ENCODE measurements at places on chromosomes 7 and 10.

DNA sequence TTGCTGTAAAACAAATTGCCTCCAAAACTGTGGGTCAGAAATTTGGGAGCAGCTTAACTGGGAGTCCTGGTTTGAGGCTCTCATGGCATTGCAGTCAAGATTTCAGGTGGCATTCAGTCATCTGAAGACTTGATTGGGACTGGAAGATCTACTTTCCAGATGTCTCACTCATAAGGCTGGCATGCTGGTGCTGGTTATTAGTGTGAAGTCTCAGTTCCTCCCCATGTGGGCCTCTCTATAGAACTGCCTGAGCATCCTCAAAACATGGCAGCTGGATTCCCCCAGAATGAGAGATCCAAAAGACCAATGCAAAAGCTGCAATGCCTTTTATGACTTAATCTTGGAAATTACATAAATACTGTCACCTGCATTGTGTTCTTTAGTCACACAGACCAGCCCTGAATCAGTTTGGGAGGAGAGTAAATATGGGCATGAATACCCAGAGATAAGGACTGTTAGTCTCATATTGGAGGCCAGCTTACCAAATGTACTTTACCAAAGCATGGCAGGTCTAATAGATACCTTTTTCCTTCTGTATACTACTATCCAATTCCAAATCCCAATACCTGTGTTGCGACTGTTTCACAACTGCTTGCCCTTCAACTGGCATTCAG is 6.5 kb upstream of the HERPUD2 start:
- DNase-seq, result no peak

GRCh38 chr10:101838416-101838970 is 5.1 kb downstream of the KCNIP2 start:
- DNase-seq, result no peak

- DNase-seq, result no peak
These were observed 65.6 kb upstream of the PDGFA start for GRCh38 chr7:585229-585711.

GRCh38 chr7:41592794-41593193 is 110.1 kb downstream of the INHBA start:
- no peak for DNase-seq

DNA sequence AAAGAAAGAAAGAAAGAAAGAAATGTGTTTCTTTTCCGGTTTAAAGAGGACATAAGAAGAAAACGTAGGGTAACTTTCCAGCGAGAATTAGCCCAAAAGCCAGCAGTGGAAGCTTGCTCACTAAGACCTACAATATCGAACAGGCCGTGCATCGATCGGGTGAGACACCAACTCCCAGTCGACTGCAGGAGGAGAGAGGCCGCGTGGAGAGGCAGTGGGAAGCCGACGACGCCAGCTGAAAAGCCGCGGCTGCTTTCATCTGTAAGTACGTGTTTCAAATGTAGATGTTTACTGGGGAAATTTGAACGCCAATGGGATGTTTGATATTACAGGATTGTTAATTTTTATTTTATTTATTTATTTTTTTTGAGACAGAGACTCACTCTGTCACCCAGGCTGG is 28.6 kb upstream of the GIMAP8 start:
- no peak for DNase-seq

- no peak for DNase-seq
These were observed 47.1 kb downstream of the SYPL1 start for GRCh38 chr7:106064771-106065574.

DNA sequence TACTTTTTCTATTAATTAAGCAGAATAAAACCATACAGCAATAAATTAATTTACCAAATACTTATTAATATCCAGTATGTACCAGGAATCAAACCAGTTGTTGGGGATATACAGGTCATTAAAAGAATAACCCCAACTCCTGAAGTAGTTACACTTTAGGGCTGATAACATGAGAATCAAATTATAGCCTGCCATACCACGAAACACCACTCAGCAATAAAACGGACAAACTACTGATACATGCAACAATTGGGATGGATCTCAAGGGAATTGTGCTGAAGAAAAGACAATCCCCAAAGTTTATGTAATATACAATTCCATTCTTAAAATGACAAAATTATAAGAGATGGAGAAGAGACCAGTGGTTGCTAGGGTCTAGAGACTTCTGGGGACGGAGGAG is 22.7 kb downstream of the MCMBP start:
- no peak for DNase-seq

GRCh38 chr10:80542053-80542452 is 4.4 kb downstream of the SH2D4B start:
- DNase-seq, result no peak

DNA sequence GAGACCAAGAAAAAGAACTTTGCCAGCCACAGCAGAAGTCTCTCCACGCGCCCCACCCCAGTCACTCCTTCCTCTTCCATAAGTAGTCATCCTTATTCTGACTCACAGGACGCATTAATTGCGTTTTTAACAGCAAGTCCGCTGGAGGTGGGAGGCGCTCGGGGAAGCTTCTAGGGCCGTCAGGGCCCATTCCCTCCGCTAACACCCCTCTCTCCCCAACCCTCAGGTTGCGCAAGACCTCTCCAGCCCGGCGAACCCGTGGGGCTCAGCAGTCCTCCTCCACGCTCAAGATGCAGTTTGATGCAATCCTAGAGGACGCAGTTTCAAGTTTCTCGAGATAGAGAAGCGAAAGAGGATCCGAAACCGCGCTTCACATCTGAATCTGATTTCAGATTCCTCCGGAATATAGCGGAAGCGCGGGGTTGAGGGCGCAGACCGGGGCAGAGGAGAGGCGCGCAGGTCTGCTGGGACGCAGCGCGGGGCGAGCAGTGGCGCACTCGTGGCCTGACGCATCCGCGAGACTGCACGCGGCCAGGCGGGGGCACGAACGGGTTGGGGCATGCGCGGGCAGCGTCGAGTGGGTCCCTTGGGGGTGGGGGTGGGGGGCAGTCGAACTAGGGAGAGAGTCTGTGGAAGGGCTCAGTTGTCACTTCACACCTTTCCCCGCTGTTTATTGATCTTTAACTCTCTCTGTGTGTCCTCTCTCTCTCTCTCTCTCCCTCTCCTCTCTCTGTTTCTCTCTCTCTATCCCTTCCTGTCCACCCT is 37.8 kb upstream of the PSAP start:
- DNase-seq, result peak; percentile 32

DNA sequence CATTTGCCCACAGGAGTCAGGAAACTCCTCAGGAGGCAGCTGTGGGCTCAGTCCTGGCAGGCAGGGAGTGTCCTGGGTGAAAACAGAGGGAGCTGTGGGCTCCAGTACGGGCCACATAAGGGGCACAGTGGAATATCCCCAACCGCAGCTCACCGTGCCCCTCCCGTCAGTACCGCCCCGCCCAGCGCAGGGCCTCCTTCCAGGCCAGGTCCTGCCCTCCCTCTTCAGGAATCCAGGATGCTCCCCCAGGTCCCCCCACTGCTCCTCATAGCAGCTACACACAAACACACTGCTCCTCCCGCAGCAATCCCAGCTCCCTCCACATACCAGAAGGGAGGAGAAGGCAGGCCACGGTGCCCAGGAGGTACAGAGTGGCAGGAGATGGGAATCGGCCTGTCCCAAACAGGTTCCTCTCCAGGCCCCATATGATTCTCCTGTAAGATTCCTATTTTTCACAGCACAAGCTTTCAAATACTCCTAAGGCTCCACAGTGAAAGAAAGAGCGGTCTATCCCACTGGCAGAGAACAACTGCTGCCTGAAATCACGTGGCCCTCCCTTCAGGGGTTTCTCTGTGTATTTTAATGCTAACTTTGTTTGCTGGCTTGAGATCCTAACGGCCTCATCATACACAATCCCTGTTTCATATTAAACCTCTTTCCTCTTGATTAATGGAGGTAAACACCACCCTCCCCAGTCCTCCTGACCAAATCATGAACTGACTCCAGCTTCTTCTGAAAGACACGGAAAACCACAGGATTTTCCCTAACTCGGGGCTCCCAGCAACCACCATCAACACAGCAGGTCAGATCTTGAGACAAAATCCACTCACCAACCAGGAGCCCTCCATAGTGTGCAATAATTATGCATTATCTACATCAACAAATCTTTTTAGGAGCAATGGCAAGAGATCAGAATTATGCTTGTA is 178.7 kb downstream of the TNS3 start:
- no peak for DNase-seq

DNA sequence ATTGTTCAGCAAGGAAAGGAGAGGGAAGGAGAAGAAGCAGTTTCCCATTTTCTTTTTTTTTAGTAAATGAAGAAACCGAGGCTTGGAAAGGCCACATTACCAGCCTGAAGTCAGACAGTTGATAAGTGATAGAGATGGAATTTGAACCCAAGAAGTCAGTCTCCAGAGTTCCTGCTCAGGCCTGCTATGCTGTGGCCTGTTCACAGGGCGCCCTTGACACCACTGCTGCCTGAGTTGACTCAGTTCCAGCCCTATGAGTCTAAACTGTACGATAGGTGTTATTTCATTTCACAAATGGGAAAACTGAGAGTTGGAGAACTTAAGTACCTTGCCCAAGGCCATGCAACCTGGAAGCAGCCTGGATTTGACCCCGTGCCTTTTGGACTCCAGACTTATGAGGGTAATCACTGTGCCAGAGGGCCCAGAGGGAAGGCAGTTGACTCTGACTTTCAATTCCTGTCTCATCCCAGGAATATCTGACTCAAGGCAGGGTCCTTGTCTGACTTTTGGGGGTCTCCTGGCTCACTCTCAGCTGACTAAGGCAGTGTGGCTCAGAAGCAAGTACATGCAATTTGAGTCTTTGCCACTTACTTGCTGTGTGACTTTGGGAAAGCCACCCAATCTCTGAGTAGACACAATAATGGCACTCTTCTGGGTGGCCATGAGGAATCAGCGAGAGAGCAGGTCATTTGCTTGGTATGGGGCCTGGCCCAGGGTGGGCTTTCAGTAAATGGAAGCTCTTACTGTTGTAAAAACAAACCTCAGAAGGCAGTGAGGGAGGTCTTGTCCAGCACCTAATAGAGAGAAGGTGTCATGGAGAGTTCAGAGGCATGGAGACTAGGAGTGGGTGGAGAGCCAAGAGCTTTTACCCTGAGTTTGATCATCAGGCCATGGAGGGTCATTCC is 17.9 kb upstream of the RBM20 start:
- DNase-seq, result no peak

DNA sequence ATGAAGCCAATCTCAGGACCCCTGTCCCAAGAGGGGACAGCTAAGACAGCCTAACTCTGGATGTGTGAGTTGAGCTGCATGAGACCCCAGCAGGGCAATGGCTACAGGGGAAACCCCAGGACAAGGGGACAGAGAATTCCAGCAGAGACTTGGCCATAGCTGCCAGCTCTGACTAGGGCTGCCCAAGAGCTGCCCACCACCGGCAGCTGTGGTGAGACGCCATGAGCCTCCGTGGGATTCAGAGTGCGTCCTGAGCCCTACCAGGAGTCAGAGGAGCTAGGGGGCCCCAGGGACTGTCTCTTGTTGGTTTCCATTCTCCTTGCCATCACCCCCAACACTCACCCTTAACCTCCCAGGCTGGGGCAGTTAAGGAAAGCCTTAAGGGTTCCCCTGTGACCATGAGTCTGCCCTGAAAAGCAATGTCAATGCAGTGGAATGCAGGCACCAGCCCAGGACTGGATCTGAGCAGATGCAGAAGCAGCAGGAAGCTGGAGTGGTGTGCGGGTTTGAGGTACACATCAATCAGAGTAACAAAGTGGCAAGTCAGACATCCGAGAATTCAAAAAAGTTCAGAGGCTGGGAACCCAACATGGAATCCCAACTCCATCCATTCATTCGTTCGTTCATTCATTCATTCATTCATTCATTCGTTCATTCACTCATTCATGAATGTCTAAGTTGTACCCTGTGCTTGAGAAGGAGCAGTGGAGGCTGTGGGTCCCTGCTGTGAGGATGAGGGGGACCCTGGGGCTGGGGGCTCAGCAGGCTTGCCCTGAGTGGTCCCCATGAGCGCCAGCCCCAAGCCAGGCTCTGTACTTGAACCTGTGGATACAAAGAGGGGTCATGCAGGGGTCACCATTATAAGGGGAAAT is 52.9 kb downstream of the C10orf120 start:
- no peak for DNase-seq

GRCh38 chr10:88957381-88957780 is 4.8 kb upstream of the ACTA2 start:
- DNase-seq, result no peak

GRCh38 chr10:23779301-23779700 is 340.4 kb downstream of the OTUD1 start:
- no peak for DNase-seq

GRCh38 chr7:12785473-12785872 is 98.0 kb downstream of the ARL4A start:
- no peak for DNase-seq

DNA sequence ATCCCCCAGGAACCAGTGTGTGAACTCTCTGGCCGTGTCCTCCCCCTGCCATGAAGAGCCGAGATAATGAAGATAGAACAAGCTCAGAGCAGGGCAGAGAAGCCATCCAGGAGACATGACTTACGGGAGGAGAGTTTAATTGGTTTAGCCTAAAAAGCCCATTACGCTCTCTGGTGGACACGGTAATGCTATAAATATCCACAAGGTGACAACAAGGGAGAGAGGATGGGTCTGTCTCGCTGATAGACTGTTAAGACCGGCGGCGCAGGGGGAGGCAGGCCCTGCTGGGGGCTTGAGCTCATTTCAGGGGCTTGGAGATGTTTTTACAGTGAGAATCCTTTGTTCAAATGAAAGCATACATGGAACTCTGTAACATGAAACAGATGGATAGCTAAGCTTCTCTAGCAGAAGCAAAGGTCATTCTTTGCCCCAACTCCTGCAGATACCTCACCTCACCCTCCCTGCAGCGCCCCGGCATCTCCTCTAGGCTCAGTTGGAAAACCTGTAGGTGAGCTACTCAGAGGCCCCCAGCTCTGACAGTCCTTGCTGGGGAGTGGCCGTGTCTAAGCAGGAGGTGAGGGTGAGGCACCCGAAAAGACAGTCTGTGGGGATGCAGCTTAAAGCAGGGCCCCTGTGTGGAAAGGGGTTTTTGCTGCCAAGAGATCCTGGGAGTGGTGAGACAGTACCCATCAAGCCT is 40.8 kb upstream of the LOXL4 start:
- DNase-seq, result no peak

DNA sequence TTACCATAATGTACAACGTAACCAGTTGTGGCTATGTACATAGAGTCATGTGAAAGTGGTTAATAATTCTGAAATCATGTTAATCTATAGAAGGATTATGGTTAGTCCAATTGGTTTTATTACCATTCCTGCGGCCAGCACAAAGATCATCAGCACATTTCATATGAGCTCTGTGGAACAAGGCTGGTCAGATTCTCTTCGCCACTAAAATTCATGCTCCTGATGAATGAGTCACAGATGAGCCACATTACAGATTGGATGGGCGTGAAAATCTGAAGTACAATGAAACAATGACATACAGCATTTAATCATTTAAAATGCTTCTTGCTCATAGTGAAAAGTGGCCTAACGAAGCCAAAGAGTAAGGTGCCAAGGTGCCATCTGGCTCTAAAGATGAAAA is 716.2 kb upstream of the PHF14 start:
- DNase-seq, result no peak

DNA sequence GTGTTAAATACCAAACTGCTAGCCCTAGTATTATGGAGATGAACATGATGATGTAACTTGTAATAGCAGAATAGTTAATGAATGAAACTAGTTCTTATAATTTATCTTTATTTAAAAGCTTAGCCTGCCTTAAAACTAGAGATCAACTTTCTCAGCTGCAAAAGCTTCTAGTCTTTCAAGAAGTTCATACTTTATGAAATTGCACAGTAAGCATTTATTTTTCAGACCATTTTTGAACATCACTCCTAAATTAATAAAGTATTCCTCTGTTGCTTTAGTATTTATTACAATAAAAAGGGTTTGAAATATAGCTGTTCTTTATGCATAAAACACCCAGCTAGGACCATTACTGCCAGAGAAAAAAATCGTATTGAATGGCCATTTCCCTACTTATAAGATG is 33.2 kb downstream of the SIRT1 start:
- DNase-seq, result no peak

- DNase-seq, result no peak
These were observed 606.5 kb upstream of the MGMT start for GRCh38 chr10:128860574-128860973.

Data from T47D (cell line).